ENCODE measurements at places on chromosomes 6 and 20.

DNA sequence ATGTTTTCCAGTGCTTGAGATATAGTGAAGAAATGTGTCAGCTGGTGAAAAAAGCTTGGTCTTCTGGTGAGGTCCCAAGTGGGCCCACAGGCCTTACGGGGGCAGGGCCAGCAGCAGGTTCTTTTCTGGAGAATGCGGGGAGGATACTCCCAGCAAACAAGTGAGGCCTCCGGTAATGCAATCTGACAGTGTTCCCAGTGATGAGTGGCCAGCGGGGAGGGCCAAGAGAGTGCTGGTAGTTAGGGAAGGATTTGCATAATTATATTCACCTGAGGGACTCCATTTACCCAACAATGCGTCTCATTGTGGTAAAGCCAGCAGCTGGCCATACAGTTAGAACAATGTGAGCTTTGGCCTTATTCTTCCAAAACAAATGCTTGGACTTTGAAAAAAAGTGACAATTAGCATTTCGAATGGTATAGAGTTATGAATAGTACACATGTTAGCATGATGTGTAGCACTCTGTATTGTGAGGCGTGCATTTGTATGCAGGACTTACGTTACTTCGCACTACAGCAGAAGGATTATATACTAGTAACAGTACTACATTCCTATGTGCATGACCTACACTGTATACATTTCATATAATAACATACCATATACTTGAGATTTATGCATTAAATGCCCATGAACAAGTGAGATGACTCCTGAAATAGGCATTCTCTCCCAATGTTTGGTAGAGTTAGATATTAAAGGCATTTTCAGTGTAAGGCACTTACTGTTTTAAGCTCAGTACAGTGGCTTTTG, 69.8 kb downstream of the MYB start:
- DNase-seq: no peak

DNA sequence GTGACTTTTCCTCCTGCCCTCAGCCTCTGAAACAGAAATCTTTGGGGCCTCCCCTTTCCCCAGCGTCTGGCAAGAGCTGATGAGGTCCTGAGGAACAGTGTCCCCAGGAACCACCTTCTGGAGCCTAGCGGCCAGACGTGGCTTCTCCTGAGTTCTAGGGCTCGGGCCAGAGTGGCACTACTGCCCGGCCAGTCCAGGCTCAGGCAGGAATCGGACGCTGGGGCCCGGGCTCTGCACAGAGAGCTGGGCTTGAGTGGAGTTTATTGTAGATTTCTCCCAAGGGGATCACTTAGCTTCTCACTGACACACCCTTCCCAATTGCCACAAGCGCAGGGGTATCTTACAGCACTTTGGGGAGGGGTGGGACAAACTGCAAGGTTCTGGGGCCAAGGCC, 20.2 kb downstream of the SDCBP2 start:
- no peak for DNase-seq

GRCh38 chr6:6436366-6436765, 115.9 kb upstream of the F13A1 start:
- no peak for DNase-seq

GRCh38 chr6:22631091-22631490, 61.7 kb downstream of the HDGFL1 start:
- DNase-seq: no peak

- DNase-seq: no peak
These were observed 103.6 kb downstream of the COL12A1 start for GRCh38 chr6:75102301-75102700.

Measured in stimulated activated CD8-positive, alpha-beta memory T cell treated with anti-CD3 and anti-CD28 coated beads, Interleukin-4, amount 100 ng/mL, for 1 hour (primary cell).